ENCODE measurements at places on chromosomes 2 and 18. TPM values are rescaled to one million over a fixed set of nuclear protein-coding genes. Genes with fewer than 3 reads are reported as not detected.

DNA sequence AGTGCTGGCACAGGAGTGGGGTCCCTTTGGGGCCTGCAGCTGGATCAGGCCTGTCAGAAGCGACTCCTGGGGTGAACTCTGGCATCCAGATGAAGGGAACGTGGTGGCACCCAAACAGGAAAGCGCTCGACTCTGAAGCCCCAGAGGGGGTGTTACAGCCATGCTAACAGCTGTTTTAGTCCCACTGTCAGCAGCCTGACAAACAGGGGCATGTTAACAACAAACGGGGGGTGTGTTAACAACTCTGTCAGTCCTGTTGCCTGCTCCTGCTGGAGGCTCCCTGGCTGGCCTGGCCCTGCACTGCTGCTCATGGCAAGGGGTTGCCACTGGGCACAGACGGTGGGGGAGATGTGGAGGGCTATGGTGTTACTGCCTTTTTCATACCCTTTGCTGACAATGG lies 2.6 kb upstream of the RNU2-63P start:
- DNase-seq, result no peak

DNA sequence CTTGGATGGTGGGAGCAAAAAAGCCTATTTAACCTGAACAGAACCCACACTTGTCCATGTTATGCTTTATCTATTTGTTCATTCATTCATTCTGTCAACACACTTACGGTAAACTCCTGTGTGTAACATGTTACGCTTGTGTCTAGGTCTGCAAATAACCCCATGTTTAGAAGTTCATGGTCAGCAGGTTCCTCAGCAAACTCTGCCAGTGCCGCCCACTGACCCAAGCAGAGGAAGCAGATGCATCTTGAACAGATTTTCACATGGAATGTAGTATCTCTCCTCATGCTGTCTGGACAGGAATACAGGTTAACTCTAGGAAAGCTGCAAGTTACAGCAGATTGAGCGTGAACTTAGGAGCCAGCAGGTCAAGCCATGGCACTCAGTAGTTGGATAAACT lies 213.7 kb upstream of the COPS8 start:
- no peak for DNase-seq

DNA sequence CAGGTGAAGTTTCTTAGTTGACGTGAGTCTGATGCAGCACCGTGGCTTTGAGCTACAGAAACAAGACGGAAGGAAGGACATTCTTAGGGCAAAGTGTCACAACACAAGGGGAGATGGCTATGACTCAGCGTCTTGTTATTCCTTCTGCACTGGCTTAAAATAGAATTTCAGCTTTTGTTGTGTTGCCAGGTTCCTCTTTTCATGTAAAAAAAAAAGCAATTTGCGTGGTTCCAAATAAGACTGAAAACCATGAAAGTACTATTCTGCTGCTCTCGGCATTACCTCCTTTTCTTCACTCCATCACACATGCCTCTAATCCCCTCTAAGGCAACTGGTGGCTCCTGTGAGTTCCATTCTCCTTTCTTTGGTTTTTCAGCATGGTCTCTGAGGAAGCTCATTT lies 150.1 kb downstream of the ANTXR1 start:
- peak; percentile 86 for DNase-seq

DNA sequence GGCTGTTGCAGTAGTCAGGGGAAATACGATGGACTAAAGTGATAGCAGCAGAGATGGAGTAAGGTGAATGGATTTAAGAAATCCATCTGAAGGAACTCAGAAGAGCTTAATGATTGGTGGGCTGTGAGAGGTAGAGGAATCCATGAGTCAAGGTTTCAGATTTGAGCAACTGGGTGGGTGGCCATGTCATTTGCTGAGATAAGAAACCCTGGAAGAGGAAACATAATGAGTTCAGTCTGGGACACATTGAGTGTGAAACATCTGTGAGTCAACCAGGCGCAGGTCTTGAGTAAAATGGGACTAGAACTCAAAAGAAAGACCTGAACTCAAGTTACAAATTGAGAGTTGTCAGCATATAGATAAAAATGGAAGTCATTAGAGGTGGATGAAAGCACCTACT lies 19.7 kb upstream of the ASNSD1 start:
- DNase-seq, result no peak

- no peak for DNase-seq
These were observed 167.7 kb downstream of the VAPA start for GRCh38 chr18:10081492-10081891.

DNA sequence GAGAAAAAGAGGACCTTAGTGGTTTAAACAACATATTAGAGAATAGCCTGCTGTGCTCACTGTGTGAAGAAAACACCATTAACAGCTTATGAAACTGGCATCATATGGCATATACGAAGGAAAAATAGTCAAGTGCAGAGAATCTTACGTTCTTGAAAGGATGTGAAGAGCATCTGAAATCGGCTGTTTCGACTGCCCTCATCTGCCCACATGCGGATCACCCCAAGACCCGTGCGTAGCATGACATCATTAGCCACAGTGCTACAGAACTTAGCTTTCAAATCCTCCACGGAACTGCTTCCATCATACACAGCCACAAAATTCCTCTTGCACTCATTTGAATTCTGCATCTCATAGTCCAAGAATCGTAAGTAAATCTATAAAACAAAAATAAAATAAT lies 84.3 kb downstream of the NETO1 start:
- DNase-seq, result no peak

DNA sequence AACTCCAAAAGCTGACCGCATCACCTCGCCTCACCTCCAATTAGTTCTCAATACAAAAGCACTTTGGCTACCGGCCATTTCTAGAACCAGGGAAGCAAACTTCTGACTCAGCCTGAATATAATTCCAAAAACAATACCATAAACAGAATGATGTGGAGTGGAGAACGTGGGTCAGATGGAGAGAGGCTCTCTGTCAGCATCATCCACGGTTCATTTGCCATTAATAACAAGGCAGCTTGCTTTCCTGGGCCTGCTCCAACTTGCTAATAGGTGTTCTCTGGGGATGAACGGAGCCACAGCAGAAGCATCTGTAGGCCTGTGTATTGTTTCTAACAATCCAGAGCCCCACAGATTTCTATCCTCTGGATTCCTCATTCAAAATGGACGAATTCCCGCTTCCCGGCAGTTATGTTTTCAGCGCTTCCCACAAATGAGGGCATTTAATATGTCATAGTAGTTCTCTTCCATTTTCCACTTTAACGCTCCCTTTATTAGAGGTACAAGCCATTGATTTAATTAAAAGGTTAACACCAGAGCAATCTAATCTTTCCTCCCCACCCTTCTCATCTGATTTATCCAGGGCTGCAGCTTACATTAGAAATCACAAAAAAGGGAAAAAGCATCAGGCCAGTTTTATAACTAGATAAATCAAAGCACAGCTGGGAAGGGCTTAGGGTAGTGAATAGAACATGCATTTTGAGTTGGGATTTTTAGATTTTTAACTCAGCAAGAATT lies 23.2 kb upstream of the CNTNAP5 start:
- DNase-seq, result no peak

The NEUROD1 gene
- polyA plus RNA-seq, result not detected

The ALPG gene
- not detected for polyA plus RNA-seq

The STPG4 gene
- 0.06 TPM for polyA plus RNA-seq

The KHK gene
- 0.33 TPM for polyA plus RNA-seq

The TAF4B gene
- polyA plus RNA-seq, result 1.1 TPM

The SNRNP200 gene
- polyA plus RNA-seq, result 83.2 TPM

The ATOH8 gene
- 19.5 TPM for polyA plus RNA-seq

The CNTNAP5 gene
- polyA plus RNA-seq, result not detected
